ENCODE measurements at places on chromosomes 4 and X.

DNA sequence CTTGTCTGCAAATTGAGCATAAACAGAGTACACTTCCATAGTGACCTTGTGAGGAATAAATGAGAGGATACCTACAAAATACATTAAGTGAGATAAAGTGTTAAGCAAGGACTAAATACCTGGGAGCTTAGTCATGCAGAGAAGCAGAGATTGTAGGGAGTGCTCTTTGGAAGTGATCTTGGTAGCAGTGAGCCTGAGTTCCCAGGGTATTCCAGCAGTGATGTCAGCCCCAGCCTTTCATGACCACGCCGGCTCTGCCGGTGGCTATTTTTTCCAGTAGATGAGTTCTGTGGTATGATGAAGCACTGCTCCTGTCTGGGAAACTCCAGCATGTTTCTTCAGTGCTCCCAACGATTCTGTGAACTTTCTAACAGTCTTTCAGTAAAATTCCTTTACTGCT lies 391.5 kb upstream of the IGFBP7 start:
- DNase-seq = no peak

DNA sequence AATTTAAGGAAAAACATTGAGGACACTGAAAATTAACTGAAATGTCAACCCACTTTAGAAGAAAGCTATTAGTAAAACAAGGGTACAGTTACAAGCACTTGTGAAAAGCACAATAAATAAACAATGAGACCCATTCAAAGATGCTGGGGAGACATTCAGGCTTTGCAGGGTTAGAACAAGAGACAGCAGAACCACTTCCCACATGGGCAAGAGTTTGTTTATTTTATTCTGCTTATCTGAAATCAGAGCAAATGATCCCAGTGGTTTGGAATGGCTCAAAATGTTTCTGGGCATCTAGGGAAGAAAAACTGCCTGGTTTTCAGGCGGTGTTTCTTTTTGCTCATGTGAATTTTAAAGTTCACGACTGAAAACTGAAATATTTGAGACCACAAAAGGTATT lies 42.4 kb downstream of the PPP3CA start:
- DNase-seq = no peak

DNA sequence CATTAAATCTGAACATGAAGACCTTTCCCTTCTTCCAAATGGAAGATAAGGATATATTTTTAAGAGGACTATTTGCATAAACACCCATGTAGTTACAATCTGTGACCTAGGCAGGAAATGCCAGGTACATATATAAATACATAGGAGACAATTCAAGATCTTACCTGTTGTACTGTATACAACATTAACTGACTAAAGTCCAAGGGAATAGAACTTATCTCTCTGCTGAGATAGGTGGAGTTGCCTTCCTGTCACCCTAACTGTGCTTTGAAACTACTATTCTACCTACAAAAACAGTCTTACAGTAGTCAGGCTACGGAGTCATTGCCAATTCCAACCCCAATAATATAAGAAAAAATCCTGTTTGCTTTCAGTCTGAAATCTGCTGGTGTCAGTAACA lies 106.3 kb downstream of the CHRNA9 start:
- DNase-seq = no peak

- DNase-seq = no peak
These were observed 23.0 kb upstream of the PPA2 start for GRCh38 chr4:105496899-105497298.

DNA sequence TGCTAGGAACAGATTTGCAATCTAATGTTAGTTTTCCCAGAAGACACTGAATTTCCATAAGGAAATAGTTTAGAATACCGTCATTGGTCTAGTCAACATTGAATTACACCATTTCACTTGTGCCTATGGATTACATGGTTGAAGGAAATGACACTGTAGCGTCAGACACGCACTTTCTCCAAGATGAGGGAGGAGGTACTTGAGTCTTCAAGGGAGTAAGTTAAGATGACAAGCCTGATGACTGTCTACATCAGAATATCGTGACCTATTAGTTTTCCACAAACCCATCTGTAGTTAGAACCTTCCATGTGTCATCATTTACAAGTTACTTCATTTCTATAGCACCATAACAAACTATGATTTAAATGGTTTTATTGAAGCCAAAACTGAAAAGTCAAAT lies 153.7 kb downstream of the AMELX start:
- DNase-seq = no peak

All from activated T-cell treated with anti-CD3 and anti-CD28 coated beads, Interleukin-2, amount 50 U/mL, for 48 hours (primary cell).